ENCODE measurements at places on chromosomes 3 and 15.

- no peak for DNase-seq
Observed at GRCh38 chr3:113153499-113154107, 57.8 kb upstream of the BOC start.

DNA sequence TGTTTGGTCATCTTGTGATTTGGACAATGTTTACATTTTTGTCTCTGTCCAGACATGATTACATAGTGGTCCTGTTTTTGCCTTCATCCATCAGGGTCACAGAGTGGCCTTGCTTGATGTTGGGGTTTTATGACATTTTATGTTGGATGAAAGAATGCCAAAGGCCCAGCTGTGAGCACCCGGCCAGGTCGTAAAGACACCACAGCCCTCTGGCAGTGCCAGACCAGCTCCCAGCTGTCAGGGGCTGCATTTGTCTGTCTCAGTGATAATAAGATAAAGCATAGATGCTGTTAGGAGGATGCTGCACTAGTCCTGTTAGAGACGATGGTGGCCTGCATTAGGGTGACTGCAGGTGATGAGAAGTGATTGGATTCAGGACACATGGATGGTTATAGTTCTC lies 117.5 kb downstream of the FAM174B start:
- DNase-seq, result no peak

GRCh38 chr3:57856675-57857074 lies 100.6 kb downstream of the SLMAP start:
- DNase-seq, result peak; percentile 63

GRCh38 chr3:135166266-135166825 lies 371.3 kb downstream of the EPHB1 start:
- DNase-seq, result no peak

DNA sequence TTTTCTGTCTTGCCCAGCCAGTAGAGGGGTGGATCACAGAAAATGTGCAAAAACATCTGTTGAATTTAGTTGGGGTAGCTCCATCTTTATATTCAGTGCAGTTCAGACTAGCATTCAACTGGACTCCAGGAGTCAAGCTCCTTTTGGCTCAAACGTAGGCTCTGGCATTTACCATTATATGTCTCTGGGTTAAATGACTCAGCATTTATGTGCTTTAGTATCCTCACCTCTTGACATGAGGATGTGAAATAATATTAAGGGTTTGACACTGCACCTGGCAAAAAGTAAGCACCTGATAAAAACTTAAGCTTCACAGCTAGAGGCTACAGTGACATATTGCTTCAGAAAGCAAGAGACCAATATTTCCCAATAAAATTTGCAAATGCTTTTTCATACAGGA lies 14.8 kb downstream of the PRC1 start:
- DNase-seq, result no peak

DNA sequence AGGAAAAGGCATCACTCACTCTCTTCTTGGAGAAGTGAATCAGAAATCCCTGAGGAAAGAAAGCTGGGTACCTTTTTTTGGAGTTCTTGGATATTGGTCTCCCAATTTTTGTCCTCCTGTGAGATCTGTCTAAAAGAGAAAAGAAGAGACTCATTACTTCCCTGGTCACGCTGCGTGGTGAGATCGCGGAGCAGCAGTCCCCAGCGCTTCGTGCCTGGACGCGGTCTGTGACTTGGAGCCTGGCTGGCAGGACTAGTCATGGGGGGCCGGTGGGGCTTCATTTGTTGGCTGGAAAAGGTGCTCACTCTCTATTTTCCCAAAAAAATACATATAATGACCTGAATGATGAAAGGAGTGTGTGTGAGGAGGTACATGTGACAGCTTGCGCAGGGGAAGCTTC lies 144.0 kb downstream of the OCA2 start:
- no peak for DNase-seq

- peak; percentile 65 for DNase-seq
Observed at GRCh38 chr15:65132878-65133547, 595 bp downstream of the PDCD7 start.

GRCh38 chr15:62742409-62743171 lies 300.0 kb upstream of the TPM1 start:
- DNase-seq, result peak; percentile 92

GRCh38 chr15:31412824-31413223 lies 86.2 kb downstream of the KLF13 start:
- DNase-seq, result no peak

DNA sequence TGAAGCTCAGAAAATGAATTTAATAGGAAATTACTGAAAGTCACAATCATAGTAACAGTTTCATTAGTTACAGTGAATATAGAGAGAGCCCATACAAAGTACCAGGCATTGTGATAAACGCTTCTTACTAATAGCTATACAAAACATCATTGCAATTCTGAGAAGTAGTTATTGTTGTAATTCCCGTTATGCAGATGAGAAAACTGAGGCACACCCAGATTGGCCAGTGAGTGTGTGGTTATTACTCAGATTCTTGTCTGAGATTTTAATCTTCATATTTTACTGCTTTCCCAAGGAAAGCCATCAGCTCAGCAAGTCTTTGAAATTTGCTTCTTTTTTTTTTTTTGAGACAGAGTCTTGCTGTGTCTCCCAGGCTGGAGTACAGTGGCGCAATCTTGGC lies 14.3 kb downstream of the FLNB start:
- no peak for DNase-seq

- no peak for DNase-seq
Observed at GRCh38 chr3:44654039-44654438, 5.5 kb downstream of the ZNF35 start.

GRCh38 chr3:177890359-177890683 lies 645.9 kb upstream of the KCNMB2 start:
- DNase-seq, result no peak
